Amniotic epithelial cell (primary cell): ENCODE measurements at places on chromosomes 7 and 10.

GRCh38 chr7:2882111-2882510, 38.0 kb upstream of the GNA12 start:
- DNase-seq = no peak

GRCh38 chr7:131067220-131067619, 260.5 kb upstream of the MKLN1 start:
- no peak for DNase-seq

- DNase-seq = no peak
Measured at GRCh38 chr7:15692501-15693020, 6.1 kb upstream of the MEOX2 start.

- DNase-seq = no peak
Measured at GRCh38 chr7:51639661-51640334, 323.2 kb upstream of the COBL start.

- DNase-seq = no peak
Measured at GRCh38 chr7:44764665-44765578, 16.3 kb downstream of the ZMIZ2 start.

DNA sequence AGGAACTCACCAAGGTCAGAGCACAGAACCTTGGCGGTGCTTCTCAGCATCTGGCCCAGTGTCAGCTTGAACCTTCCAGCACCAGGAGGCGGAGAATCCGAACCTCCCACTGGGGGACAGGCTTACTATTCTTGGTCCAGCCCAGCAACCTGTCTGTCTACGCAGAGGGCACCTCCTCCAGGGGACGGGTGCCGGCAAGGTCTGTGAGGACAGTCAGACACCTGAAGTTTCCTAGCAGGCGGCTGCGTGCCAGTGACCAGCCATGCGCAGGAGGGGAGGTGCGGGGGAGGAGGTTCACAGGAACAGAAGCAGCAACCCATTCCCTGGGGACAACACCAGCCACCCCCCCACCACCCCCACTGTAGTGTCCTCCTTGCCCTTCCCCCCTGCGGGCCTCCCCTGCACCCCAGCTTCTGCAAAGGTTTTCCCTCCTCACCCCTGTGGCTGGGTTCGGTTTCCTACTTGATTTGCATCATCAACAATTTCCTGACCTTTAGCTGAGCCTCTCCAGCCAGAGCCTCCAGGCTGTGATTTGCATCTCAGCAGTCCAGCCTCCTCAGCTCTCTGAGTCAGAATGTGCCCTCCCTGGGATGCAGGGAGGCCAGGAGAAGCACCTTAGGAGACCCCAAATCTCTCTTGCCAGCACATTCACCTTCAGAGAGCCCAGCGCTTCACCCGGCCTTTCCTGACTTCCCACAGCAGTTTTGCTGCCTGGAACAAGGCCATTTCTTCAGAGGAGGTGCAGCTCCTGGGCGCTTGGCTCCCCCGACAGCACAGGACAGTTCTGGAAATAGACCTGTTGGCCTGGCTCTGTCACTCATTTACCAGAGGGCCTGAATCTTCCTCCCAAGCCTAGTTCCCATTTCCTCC, 107.5 kb upstream of the NPS start:
- DNase-seq = no peak

GRCh38 chr10:19745672-19746071, 70.6 kb upstream of the PLXDC2 start:
- DNase-seq = peak; percentile 15

DNA sequence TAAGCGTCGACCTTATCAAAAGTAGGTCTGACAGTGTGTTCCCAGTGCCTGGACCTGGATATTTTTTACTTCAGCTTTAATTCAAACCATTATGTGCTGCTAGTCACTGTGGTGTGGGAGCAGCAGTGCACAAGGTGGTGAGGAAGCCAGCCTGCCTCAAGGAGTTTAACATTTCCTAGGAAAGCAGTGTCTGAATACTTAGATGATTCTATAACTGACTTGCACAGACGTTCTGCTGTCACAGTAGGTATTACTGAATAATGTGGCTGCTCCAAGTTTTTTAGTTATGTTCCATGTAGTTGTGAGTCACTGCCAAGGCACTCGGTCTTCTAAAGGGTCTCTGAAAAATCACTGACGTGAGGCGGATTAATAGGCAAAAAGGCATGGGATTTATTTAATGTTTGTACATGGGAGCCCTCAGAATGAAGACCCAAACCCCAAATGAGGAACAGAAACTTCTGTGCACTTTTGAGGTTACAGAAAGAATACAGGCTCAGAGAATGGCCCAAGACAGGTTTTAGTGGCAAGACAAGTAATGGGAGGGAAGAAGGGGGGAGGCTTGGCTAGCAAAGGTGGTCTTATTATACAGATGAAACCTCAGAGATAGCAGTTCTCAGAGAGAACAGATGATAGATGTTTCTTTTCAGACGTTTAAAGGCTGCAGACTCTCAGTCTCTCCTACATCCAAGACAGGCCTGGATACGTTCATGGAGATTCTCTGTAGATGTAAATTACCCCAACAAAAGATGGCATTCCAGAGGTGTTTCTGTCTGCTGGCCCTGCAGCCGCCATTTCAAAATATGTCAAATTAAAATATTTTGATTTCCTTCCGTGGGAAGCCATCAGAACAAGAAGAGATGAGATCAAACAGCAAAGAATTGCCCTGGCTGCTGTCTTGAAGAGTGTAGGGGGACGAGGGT, 209.3 kb downstream of the SDK1 start:
- DNase-seq = peak; percentile 13

DNA sequence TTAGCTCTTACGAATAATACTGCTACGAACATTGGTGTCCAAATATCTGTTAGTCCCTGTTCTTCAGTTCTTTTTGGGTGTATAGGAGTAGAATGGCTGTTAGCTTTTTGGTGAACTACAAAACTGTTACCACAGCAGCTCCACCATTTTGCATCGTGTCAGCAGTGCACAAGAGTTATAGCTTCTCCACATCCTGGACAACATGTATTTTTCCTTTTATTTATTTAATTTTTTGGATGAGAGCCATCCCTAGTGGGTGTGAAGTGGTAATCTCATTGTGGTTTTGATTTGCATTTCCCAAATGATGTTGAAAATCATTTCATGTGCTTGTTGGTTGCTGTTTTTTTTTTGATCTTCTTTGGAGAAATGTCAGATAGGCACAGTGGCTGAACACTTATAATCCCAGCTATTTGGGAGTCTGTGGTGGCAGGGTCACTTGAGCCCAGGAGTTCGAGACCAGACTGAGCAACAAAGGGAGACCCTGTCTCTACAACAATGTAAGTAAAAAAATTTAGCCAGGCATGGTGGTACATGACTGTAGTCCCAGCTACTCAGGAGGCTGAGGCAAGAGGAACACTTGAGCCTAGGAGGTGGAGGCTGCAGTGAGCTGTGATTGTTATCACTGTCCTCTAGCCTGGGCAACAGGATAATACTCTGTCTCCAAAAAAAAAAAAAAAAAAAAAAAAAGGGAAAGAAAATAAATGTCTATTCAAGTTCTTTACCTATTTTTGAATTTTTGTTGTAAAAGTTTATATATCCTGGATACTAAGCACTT, 31.7 kb downstream of the TRIM24 start:
- DNase-seq = peak; percentile 23

- no peak for DNase-seq
Measured at GRCh38 chr7:30644286-30644955, 37.8 kb downstream of the CRHR2 start.

- peak; percentile 9 for DNase-seq
Measured at GRCh38 chr7:132145466-132145865, 430.8 kb downstream of the PLXNA4 start.

- DNase-seq = no peak
Measured at GRCh38 chr7:29077854-29078253, 68.5 kb downstream of the CPVL start.

- DNase-seq = no peak
Measured at GRCh38 chr7:573269-573932, 53.8 kb upstream of the PDGFA start.

- DNase-seq = no peak
Measured at GRCh38 chr7:388023-388960, 98.3 kb downstream of the FOXL3 start.

DNA sequence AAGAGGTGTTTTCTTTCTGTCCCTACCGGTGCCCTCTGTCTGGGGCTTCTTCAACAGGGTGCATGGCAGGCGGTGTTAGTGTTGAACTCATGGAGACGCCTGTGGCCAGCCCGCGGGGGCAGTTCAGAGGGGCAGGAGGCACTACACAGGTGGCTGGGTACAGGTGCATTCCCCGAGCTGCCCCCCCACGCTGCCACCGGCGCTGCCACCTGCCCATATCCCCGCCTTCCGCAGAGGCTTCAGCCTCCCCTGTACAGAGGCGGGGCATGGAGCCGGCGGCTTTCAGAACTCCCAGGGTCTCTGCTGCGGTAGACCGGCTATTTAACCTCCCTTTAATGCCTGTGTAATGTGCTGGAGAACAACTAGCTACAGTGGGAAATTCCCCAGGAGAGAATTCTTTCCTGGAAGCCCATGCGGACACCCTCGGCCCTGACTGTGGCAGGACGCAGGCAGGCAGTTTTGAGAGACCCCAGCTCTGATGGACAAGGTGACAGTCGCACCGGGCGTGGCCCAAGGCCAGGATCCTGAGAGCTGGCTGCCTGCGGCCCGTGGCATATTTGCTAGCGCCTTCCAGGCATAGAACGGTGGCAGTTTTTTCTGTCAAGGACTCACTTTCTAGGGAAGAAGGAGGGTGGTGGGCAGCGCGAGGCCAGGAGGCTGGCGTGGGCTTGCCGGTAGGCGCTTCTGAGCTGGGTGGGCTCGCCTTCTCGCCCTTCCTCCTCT, 53.7 kb upstream of the ZNF32 start:
- DNase-seq = no peak

DNA sequence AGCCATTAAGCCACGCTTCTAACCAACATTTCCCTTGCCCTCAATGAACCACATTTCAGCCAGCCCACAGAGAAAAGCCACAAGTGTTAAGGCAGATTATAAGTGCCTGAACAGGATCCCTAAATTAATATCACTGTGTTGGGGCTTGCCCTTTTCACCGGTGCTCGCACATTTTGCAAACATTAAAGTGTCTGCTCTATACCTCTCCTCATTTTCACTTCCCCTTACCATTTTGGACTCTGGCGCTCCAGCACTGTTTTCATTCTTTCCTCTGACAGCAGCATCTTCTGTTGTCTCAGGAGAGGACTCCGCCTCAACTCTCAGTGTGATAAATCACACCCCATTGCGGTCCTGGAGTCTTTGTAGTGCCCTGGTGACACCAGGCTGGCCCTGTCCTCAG, 274.2 kb downstream of the BAMBI start:
- DNase-seq = no peak

- DNase-seq = no peak
Measured at GRCh38 chr10:80158126-80158525, 25.6 kb downstream of the PLAC9 start.

DNA sequence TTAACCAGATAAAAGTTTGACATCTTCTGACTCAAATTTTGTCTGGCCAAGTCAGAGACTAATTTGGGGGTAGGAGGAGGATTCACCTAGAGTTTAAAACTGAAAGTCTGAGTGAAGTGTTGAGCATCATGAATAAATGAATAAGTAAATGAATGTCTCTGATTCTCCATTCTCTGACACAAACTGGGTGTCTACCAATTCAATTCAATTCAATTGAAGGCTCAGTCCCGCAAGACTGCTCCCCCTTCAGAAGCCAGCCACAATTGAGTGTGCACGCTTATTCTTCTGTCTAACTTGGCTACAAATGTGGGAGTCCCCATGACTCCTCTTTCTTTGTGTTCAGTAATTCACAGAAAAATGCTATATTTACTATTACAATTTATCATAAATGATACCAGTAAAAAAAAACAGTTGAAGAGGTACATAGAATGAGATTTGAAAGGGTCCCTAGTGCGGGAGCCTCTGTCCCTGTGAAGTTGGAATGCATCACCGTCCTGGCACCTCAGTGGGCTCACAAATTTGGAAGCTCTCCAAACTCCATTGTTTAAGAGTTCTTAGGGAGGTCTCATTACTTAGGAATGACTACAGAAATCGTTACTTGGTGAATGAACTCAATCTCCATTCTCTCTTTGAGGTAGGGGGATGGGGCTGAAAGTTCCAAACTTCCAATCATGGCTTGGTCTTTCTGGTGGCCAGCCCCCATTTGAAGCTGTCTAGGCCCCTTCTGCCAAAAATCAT, 243.7 kb upstream of the PHYHIPL start:
- DNase-seq = no peak

GRCh38 chr7:51045319-51046102, 262.8 kb upstream of the GRB10 start:
- DNase-seq = peak; percentile 89

DNA sequence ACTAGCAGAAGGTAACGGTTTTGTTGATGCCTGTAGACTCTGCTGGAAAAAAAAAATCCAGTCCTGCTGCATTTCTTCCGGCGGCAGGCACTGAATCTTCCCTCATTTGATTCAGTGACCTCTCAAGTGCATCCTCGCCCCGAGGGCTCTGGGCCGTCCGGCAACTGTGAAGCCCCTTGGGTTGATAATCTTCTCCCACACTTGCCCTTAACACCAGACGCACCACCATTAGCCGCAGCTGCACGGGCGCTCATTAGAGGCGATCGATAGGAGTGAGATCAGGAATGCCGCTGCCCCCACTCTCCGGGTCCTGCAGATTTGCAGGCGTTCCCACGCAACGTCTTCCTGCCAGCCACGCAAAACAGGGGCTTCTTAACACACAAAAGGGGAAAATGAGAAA, 200.0 kb upstream of the MKI67 start:
- no peak for DNase-seq

DNA sequence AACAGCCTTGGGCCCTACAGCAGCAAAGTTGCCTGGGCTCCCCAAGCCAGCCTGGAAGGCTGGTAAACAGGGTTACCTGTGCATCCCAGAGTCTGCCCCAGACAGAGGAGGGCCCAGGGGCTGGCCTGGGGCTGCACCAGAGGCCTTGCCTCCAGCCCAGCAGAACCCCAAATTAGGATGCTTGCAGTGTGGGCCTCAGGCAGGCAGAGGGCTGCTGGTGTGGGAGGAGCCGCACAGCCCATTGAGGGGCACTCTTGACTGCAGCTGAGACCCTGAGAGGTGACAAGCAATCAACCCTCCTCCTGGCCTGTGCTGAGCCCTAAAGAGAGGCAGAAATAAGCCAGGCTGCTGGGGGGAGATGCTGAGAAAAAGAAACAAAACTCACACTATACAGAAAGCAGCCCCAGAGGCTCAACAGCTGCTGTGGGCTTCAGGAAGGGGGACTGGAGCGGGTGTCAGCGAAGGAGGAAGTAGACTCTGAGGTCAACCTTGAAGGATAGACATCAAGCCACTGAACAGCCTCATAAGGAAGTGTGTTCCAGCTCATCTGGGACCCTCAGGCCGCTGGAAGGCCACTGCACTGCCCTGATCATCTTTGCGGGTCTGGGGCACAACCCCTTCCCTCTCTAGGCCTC, 6.6 kb downstream of the AIFM2 start:
- DNase-seq = no peak

DNA sequence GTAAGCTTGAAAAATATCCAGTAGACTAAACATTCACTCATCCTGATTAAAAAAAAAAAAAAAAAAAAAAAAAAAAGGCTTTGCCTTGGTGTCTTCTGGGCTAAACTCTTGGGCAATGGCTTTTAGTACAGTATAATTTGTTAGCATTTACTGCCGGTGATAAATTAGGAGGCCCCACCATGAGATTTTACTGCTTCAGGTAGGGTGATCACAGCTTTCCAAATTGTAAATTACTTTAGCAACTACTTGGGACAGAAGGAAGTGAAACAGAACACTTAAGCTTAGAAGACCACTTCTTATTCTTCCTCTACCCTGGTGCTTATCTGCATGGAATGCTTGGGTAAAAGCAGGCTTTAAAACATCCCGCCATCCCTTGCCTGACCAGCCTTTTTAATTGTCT, 152.1 kb downstream of the HIBADH start:
- DNase-seq = peak; percentile 36

GRCh38 chr10:66627156-66627555, 298.7 kb upstream of the LRRTM3 start:
- DNase-seq = peak; percentile 47
